ENCODE measurements at places on chromosomes 12 and 14. TPM values are rescaled to one million over a fixed set of nuclear protein-coding genes. Genes with fewer than 3 reads are reported as not detected.

PRKD1 gene
- 5.0 TPM for total RNA-seq

MGAT4C gene
- 0.16 TPM for total RNA-seq

ARHGAP9 gene
- total RNA-seq = 27.3 TPM

DNAL1 gene
- total RNA-seq = 6.3 TPM

PLEKHH1 gene
- 86.4 TPM for total RNA-seq

ANKRD33 gene
- not detected for total RNA-seq

Data from transverse colon (tissue), 4 donors.